ENCODE measurements at places on chromosomes 3 and 15. TPM values are rescaled to one million over a fixed set of nuclear protein-coding genes. Genes with fewer than 3 reads are reported as not detected.

- H3K36me3 ChIP-seq: no peaks in the 10 kb centered on the region
- no peaks in the 10 kb centered on the region for H3K27me3 ChIP-seq
- H3K4me1 ChIP-seq: no peaks in the 10 kb centered on the region
- DNase-seq: no peak
- no peak overlapping the region for H3K27ac ChIP-seq
Observed at GRCh38 chr15:47505712-47506328, 211.5 kb upstream of the SEMA6D start.

DNA sequence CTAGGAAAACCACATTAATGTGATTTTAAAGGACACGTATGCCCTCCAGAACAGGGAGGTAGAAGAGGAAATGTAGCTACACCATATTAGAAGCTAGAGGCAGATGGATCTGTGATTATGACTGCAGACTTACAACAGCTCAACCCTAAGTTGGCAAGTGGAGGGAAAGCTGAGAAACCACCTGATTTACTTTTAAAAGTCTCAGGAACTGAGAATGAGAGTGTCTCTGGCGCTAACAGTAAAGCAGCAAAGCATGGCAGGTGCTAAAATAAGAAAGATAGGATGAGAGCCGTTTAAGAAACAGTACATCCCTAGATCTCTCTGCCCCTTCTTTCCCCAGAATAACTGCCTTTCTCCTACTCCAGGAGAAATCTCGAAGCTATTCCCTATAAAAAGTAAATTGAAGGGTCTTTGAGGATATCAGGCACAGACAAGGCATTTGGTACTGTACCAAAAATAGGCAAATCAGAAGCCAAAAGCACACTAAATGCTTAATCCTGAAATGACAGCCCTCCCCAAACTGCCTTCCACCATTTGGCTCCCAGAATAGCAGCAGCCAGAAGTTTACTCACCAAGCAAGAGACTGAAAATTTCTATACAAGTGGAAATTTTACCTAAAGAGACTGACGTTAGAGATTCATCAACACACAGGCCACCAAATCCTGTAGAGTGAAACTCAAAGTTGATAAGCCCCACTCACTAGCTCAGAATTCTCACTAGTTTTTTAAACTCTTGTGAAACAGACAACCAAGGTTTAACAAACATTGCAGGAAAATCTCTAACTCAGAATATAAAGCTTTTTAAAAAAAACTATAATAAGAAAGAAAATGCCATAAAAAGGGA lies 34.3 kb upstream of the PARP14 start:
- H3K27ac ChIP-seq: no peak overlapping the region
- H3K36me3 ChIP-seq: no peaks in the 10 kb centered on the region
- no peak overlapping the region for H3K4me3 ChIP-seq
- no peak for DNase-seq
- H3K27me3 ChIP-seq: no peaks in the 10 kb centered on the region
- H3K4me1 ChIP-seq: no peaks in the 10 kb centered on the region

- no peak for DNase-seq
- H3K4me1 ChIP-seq: no peaks in the 10 kb centered on the region
- H3K4me3 ChIP-seq: no peak overlapping the region
- no peaks in the 10 kb centered on the region for H3K36me3 ChIP-seq
- H3K27ac ChIP-seq: no peak overlapping the region
Observed at GRCh38 chr15:84973492-84974460, 7.9 kb upstream of the PDE8A start.

GRCh38 chr3:174596447-174596982 lies 262.6 kb upstream of the NAALADL2 start:
- no peaks in the 10 kb centered on the region for H3K36me3 ChIP-seq
- DNase-seq: no peak
- H3K27ac ChIP-seq: no peak overlapping the region
- no peaks in the 10 kb centered on the region for H3K27me3 ChIP-seq
- H3K4me1 ChIP-seq: no peaks in the 10 kb centered on the region
- H3K4me3 ChIP-seq: no peak overlapping the region

- no peak for DNase-seq
- H3K36me3 ChIP-seq: no peaks in the 10 kb centered on the region
- no peaks in the 10 kb centered on the region for H3K27me3 ChIP-seq
- H3K4me1 ChIP-seq: peaks cover 21% of the 10 kb centered on the region
- peak overlapping the region; percentile 33 for H3K27ac ChIP-seq
Observed at GRCh38 chr15:68371851-68372250, 60.1 kb downstream of the ITGA11 start.

- H3K27ac ChIP-seq: no peak overlapping the region
- H3K4me3 ChIP-seq: no peak overlapping the region
- DNase-seq: no peak
- no peaks in the 10 kb centered on the region for H3K27me3 ChIP-seq
Observed at GRCh38 chr15:78907577-78907976, 34.9 kb downstream of the MORF4L1 start.

- no peaks in the 10 kb centered on the region for H3K4me1 ChIP-seq
- no peaks in the 10 kb centered on the region for H3K27me3 ChIP-seq
- H3K4me3 ChIP-seq: no peak overlapping the region
- no peak overlapping the region for H3K27ac ChIP-seq
- no peak for DNase-seq
Observed at GRCh38 chr3:76034649-76035048, 249.3 kb upstream of the ZNF717 start.

DNA sequence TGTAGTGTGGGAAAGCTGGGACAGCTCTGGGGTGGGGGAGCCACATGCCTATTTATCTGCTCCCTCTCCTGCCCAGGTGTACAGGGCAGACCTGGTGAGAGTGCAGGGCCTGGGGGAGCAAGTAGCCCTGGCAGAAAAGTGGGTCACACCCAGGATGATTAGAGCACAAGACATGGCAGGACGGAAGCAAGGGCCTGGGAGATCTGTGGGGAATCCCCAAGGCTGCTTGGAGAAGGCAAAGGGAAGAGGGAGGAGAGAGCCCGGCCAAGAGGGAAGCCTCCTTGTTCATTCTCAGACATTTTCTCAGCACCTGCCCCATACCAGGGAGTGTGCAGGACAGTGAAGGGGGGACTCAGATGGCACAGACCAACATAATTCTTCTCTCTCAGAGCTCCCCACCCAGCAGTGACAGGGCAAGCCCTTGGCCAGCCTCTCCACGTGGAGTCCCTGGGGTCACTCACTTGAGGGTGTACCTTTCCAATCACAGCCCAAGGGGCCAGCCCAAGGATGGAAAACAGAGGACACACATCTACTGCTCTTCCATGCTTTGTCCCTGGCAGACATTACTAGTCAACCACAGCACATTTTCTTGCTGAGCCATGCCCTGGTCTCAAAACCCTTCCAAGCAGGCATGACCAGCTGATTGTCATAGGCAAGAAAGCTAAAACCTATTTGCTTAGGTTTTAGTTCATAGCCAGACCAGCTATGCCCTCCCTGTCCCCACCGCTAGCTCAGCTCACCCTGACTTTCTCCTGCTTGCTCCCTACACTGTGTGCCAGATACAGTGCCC lies 4.9 kb upstream of the DUSP7 start:
- no peaks in the 10 kb centered on the region for H3K36me3 ChIP-seq
- DNase-seq: no peak
- no peaks in the 10 kb centered on the region for H3K27me3 ChIP-seq
- no peak overlapping the region for H3K27ac ChIP-seq
- H3K4me1 ChIP-seq: no peaks in the 10 kb centered on the region

GRCh38 chr15:45123397-45123796 lies 6.3 kb downstream of the DUOXA1 start:
- H3K4me1 ChIP-seq: no peaks in the 10 kb centered on the region
- H3K36me3 ChIP-seq: no peaks in the 10 kb centered on the region
- H3K4me3 ChIP-seq: no peak overlapping the region
- no peaks in the 10 kb centered on the region for H3K27me3 ChIP-seq
- H3K27ac ChIP-seq: no peak overlapping the region

GRCh38 chr3:103653996-103654395 lies 1219.2 kb downstream of the ZPLD1 start:
- no peak for DNase-seq
- no peaks in the 10 kb centered on the region for H3K4me1 ChIP-seq
- no peaks in the 10 kb centered on the region for H3K36me3 ChIP-seq
- H3K27ac ChIP-seq: no peak overlapping the region

DNA sequence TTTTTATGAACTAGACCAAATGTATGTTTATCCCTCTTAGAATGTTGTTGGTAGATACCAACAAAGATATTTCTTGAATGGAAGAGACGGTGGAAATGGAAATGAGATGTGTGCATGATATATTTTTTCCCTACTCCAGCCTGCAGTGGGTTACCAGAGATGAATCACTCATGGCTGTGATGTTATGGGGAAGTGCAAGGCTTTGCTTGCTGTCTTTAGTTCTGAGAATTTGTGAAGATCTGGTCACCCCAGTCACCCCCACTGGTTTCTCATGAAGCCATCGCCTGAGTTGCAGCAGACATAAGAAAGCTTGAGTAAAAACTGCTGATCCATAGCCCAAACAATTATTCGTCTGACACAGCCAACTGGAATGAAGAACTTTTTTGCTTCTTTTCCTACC lies 78.1 kb upstream of the EOMES start:
- H3K27ac ChIP-seq: no peak overlapping the region
- no peak for DNase-seq
- no peaks in the 10 kb centered on the region for H3K4me1 ChIP-seq

- DNase-seq: no peak
- no peak overlapping the region for H3K27ac ChIP-seq
- no peaks in the 10 kb centered on the region for H3K27me3 ChIP-seq
- no peak overlapping the region for H3K4me3 ChIP-seq
Observed at GRCh38 chr15:50840520-50840919, 68.0 kb upstream of the AP4E1 start.

The DNAJC13 gene
- 40.1 TPM for total RNA-seq

The AQR gene
- 38.5 TPM for total RNA-seq

The PEX5L gene
- 6.6 TPM for total RNA-seq

The ST3GAL6 gene
- 23.4 TPM for total RNA-seq

Measured in testis (tissue), 5 donors.